ENCODE measurements at places on chromosomes 7 and 10. TPM values are rescaled to one million over a fixed set of nuclear protein-coding genes. Genes with fewer than 3 reads are reported as not detected.

The VPS37D gene
- 2.0 TPM for total RNA-seq

The VSTM4 gene
- 0.07 TPM for total RNA-seq

The PPP1R17 gene
- not detected for total RNA-seq

The AGAP9 gene
- total RNA-seq: 14.4 TPM

The ASB10 gene
- total RNA-seq: not detected

The KLLN gene
- 0.31 TPM for total RNA-seq

The SYNPO2L gene
- not detected for total RNA-seq

The FRA10AC1 gene
- 17.2 TPM for total RNA-seq

The ALOX5 gene
- total RNA-seq: not detected

The GPR141 gene
- total RNA-seq: not detected

The RPEL1 gene
- total RNA-seq: not detected

The ARHGAP22 gene
- total RNA-seq: 50.3 TPM

Measured in endothelial cell of umbilical vein (primary cell).